ENCODE measurements at places on chromosomes 13 and 19.

DNA sequence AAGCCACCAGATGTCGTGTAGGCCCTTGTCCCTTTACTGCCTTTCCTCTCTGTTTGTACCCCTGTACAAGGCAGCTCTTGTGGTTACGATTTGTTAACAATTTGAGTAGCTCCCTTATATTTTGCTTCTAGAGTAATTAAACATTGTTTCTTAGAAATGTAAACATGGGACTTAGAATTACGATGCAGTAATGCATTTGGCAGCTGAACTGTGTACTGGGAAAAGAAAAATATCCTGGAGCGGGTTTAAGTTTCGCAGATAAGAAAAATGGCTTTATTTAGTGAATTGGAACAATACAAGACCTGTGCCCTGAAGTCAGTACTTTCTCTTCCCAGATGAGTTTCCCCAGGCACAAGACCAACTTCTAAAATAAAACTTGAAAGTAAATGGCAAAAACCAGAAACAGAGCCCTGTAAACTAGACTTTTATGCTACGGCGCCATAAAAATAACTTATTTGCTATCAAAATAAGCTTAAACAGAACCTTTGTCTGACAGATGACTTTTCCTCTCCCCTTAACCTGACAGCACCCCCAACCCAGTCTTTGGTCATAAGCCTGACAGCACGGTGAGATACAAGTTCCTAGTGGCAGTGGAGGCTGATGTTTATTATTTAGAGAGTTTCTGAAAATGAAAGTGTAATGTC lies 63.0 kb downstream of the LRCH1 start:
- DNase-seq = no peak

DNA sequence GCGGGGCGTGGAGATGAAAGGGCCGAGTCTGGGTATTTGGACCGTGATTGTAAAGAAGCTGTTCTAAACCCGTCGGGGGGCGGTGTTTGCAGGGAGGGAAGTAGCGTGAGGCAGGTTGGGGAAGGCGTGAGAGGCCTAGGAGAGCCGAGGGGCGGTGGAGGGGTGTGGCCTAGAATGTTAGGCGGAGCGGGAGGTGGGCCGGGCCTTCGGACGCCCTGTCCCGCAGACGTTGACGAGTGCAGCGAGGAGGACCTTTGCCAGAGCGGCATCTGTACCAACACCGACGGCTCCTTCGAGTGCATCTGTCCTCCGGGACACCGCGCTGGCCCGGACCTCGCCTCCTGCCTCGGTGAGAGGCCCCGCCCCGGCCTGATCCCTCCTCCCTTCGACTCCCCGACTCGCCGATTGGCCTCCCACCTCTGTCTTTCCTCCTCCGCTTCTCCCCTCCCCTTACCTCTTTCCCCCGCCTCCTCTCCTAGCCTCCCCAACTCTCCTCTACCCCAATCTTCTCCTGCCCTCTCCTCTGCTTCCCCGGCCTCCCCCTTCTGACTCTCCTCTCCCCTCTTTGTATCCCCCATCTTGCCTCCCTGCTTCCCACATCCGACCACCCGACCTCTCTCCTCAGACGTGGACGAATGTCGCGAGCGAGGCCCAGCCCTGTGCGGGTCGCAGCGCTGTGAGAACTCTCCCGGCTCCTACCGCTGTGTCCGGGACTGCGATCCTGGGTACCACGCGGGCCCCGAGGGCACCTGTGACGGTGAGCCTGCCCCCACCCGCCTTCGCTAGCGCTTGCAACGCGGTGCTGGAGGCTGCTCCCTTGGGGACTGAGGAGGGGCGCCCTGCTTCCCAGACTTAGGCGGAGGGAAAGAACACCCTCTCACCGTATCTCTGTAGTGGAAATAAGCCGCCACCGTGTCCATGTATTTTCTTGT lies 12.8 kb downstream of the LTBP4 start:
- DNase-seq = peak; percentile 83

GRCh38 chr13:65631078-65631477 lies 1599.1 kb downstream of the PCDH9 start:
- DNase-seq = no peak

DNA sequence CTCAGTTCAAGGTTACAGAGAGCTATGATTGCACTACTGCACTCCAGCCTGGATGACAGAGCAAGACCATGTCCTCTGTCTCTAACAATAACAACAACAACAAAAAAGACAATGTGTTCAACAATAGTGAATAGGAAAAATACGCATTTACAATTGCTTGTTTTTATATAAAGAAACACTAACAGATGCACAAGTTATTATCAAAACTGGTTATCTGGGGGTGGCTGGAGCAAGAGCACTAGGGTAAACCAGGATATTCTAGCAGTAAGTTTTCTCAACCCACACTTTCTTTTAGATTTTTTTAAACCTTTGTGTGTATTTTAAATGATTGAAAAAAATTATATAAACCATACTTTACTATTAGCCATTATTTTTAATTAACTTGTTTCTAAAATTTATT lies 33.1 kb downstream of the ZNF44 start:
- DNase-seq = no peak

DNA sequence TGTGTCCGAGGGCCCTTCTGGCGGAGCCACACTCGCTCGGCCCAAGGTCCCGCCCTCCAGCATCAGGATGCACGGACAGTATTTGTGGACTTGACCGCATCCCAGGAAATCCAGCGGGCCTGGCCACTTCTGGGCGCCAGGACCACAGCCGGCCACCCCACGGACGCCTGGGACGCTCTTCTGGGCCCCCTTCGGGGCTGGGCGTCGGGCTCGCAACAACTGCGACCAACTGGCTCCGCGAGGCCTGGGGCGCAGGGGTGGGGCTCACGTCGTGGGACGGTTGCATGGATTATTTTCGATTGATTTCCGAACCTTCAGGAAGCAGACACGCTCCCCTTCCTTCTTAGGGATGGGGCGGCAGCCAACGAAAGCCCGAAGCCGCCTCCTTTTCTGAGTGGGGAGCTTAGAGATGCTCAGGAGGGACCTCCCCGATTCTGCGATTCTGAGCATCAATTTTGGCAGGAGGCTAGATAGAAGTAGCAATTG lies 521 bp upstream of the NUP58 start:
- DNase-seq = no peak

DNA sequence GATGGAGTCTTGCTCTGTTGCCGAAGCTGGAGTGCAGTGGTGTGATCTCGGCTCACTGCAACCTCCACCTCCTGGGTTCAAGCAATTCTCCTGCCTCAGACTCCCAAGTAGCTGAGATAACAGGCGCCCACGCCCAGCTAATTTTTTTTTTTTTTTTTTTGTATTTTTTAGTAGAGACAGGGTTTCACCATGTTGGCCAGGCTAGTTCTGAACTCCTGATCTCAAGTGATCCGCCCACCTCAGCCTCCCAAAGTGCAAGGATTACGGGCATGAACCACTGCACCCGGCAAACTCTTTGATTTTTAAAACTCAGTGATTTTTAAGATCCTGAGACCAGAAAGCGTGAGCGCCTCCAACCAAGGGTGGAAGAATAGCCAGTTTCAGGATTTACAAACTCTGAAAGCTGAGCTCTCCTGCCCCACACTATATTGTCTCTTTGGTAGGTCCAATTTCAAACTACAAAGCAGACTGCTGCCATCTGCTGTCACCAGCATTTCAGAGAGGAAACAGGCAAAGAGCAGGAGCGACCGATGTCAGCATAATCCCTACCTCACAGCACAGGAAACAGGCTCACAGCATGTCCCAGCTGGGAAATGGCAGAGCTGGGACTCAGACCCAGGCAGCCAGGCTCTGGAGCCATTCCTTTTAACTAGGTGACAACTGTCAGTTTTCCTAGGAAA lies 9.2 kb downstream of the NOSIP start:
- DNase-seq = no peak

DNA sequence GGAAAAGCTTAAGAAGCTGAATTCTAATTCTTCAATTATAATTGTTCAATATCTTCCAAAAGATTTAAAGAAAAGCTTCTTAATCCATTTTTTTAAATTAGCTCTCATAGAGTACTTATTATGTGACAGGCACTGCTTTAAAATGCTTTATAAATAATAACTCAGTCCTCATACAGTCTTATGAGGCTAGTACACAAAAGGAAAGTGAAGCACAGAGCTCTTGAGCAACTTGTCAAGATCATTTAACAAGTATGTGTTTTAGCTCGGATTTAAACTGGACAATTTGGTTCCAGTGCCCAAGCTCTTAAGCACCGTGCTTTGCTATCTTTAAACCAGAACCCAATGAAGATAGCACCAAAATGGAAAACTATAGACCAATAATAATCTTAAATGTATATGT lies 106.1 kb downstream of the DHRS12 start:
- DNase-seq = no peak

DNA sequence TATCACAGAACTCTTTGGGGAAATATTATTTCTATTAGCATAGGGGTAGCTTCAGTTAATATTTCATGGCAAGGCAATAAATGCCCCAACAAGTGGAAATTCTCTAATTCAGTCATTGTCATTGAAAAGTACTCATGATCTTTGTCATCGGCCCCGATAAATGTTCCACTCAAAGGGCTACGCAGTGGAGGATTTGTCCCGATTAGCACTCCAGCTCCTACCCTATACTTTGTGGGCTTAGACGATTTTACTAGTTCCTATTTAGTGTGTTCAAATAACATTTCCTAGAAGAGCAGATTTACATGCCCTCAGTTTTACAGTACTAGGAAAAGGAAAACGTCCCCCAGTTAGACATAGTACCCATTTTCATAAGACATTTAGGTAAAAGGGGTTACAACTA lies 38.0 kb upstream of the ATP12A start:
- DNase-seq = no peak

- peak; percentile 67 for DNase-seq
These were observed 622 bp upstream of the FXYD5 start for GRCh38 chr19:35153701-35154524.
